Globus pallidus (tissue), 1 donor: ENCODE measurements at places on chromosomes 6 and 20.
A peak's percentile ranks its signal among the peaks of the same experiment; 100 is the strongest.

- no peak for DNase-seq
These were observed 10.3 kb downstream of the GFRA4 start for GRCh38 chr20:3652676-3653596.

- no peak for DNase-seq
These were observed 535 bp downstream of the NKAIN2 start for GRCh38 chr6:123804014-123804786.

DNA sequence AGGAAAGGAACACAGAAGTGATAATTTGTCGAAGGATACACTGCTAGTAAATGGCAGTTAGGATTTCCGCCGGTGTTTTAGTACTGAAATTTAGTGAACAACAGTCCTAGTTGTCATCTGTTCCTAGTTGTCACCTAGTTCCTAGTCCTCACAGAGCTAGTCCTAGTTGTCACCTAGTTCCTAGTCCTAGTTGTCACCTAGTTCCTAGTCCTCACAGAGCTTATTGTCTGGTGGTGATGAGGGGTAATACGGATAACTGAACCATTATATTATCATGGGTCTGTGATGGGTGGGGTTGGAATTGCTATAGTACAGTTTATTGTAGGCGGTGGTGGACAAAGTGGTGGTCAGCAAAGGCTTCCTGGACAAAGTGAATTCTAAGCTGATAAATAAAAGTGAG lies 1.8 kb downstream of the SNRNP48 start:
- no peak for DNase-seq

GRCh38 chr6:139655783-139656705 lies 281.6 kb upstream of the CITED2 start:
- no peak for DNase-seq

GRCh38 chr6:38169221-38169976 lies 349.9 kb downstream of the ZFAND3 start:
- DNase-seq: no peak

DNA sequence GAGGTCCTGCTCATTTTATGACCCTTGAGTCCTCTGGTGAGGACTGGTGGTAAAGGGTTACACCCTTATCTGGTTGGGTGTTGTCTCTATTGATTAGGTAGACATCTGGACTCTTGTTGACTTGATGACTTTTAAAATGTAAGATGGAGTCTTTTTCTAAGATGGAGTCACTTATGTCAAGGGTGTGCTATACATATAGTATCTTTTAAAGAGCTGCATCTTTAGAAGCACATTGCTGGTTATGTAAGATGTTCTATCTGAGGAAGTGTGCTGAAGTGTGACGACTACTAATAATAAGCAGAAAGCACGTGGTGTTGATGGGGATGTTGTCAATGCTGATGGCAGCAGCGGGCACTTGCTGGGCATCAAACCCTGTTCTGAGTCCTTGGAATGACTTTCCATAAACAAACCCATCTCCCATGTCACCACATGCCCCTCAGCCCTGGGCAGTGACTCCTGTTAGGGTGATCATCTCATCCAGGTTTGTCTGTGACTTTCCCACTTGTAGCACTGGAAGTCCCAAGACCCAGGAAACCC lies 229.6 kb downstream of the EYA2 start:
- DNase-seq: peak; percentile 2

DNA sequence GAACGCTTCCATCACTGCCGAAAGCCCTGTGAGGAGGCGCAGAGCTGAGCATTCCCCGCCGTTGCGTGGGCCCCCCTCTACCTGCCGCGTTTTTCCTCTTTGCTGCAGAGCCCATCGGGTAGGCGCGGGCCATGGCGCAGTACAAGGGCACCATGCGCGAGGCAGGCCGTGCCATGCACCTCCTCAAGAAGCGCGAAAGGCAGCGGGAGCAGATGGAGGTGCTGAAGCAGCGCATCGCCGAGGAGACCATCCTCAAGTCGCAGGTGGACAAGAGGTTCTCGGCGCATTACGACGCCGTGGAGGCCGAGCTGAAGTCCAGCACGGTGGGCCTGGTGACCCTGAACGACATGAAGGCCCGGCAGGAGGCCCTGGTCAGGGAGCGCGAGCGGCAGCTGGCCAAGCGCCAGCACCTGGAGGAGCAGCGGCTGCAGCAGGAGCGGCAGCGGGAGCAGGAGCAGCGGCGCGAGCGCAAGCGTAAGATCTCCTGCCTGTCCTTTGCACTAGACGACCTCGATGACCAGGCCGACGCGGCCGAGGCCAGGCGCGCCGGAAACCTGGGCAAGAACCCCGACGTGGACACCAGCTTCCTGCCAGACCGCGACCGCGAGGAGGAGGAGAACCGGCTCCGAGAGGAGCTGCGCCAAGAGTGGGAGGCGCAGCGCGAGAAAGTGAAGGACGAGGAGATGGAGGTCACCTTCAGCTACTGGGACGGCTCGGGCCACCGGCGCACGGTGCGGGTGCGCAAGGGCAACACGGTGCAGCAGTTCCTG lies 693 bp downstream of the FAM50B start:
- DNase-seq: no peak

DNA sequence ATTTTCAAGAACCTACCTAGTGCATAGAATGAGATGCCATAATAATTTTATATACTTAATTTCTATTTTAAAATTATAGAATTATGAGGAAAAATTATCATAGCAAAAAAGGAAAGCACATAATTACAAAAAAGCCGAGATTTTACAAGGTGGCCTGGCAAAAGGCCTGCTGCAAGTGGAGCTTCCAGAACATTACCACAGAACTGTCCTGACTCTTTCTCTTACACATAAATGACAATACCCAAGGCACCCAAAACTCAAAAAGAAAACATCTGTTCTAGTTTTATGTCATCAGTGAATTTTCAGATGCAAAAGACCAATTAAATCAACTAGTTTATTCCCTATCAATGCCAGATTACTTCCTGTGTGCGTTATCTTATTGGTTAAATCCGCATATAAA lies 74.2 kb downstream of the FILIP1 start:
- DNase-seq: no peak

- DNase-seq: no peak
These were observed 48.5 kb downstream of the STK4 start for GRCh38 chr20:45014671-45015415.

GRCh38 chr6:89941031-89941762 lies 46.9 kb downstream of the GJA10 start:
- peak; percentile 85 for DNase-seq

GRCh38 chr20:7094438-7094997 lies 327.0 kb downstream of the BMP2 start:
- peak; percentile 44 for DNase-seq

DNA sequence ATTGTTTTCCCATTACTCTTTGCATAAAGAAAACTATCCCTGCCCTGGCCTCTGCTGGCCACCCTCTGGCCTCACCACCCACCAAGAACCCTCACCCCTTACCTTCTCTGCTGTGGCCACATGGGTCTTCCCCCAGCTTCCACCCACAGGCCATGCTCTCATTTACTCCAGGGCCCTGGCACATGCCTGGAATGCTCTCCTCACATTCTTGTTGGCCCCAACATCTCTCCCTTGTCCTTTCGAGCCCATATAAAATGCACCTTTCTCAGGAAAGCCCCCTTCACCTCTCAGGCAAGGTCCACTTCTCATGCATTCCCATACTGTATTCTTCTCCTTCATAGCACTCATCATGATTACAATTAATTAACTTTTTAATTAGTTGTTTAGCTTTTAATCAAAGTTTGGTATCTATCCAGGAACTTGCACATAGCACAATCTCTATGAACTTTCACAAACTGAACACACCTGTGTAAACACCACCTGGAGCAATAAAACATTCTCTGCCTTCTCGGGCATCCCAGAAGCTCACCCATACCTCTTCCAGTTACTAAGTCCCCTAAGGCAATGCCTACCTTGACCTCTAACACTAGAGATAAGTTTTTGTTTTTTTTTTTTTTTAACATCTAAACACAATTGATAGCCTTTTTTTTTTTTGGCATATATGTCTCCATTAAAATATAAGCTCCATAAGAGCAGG lies 617.2 kb downstream of the PTPRT start:
- no peak for DNase-seq

GRCh38 chr20:39381595-39381994 lies 419.5 kb downstream of the DHX35 start:
- DNase-seq: no peak

DNA sequence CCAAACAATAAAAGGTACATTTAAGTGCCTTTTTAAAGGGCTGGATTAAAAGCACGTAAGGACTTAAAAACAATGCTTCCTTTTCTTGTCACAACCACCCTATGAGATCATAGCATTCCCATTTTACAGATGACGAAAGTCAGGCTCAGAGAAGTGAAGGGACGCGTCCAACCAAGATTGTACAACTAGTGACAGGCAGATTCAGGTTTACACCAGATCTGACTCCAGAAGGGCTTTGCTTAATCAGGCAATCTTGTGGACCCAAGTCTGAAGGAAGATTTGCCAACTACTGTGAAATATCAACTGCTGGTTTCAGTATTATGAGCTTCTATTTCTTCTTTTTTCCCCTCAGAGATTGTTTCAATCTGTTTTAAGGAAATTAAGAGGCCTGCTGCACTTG lies 877 bp downstream of the ENPP4 start:
- DNase-seq: peak; percentile 29

DNA sequence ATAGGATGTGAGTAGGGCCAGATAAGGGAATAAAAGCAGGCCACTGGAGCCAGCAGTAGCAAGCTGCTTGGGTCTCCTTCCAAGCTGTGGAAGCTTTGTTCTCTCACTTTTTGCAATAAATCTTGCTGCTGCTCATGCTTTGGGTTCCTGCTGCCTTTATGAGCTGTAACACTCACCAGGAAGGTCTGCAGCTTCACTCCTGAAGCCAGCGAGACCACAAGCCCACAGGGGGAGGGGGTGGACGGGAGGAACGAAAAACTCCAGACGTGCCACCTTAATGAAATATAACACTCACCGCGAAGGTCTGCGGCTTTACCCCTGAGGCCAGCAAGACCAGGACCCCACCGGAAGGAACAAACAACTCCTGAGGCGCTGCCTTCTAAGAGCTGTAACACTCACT lies 1324.4 kb upstream of the EYS start:
- DNase-seq: no peak

DNA sequence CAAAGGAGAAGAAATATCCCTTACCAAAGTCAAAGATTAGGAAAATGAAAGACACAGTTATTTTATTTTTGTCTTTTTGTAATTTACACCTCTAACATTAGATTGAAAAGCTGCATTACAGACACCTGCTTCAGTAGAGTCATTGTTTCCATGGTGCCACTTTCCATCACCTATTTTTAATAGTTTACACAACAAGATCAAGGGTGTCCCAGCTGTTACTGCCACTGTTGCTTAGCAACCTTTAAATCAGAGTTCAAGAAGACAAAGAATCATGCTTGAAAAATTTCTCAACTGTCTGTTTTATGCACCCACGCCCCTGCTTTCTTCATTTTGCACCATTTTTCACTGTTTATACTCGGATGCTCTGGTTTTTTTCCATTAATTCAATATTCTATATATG lies 668.2 kb upstream of the GJE1 start:
- DNase-seq: no peak

GRCh38 chr20:35490736-35491181 lies 35.4 kb downstream of the CEP250 start:
- no peak for DNase-seq

GRCh38 chr6:145733207-145733606 lies 2.1 kb downstream of the EPM2A start:
- DNase-seq: no peak

DNA sequence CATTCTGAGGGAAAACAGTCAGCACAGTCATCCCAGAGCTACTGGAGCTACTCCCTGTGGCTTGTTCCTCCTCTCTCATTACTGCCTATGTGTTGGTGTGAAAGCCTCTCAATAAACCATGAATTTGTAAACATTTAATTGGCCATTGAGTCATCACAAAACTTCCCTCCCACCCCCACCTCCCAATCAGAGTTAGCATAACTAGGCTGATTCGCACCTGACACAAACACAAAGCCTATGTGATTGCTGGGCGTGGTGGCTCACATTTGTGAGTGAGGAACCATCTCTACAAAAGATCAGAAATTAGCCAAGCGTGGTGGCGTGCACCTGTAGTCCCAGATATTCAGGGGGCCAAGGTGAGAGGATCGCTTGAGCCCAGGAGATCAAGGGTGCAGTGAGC lies 17.1 kb upstream of the SNTA1 start:
- no peak for DNase-seq

DNA sequence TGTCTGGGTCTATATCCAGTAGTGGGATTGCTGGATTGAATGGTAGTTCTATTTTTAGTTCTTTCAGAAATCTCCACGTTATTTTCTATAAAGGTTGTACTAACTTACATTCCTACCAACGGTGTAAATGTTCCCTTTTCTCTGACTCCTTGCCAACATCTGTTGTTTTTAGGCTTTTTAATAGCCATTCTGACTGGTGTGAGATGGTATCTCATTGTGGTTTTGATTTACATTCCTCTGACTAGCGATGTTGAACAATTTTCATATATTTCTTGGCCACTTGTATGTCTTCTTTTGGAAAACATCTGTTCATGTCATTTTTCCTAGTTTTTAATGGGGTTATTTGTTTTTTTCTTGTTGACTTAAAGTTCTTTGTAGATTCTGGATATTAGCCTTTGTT lies 99.3 kb downstream of the BMP2 start:
- DNase-seq: no peak

GRCh38 chr6:158854214-158855101 lies 35.3 kb upstream of the EZR start:
- DNase-seq: no peak

GRCh38 chr6:136548582-136549299 lies 1.5 kb downstream of the MAP7 start:
- DNase-seq: peak; percentile 49

DNA sequence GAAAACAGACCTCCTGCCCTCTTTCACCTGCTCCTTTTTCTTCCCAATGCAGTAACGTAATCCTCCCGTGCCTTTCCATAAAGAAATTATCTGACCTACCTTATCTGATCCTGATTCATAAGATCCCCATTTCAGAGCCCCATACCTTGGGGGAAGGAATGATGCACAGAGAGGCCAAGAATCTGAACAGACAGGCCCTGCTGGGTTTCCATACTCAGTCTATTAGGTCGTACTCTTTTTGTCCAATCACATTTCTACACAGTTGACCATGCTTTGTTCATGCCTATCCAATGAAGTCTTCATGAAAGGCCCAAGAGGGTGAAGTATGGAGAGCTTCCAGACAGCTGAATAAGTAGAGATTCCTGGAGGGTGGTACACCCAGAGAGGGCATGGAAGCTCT lies 25.3 kb downstream of the SRPK1 start:
- no peak for DNase-seq

DNA sequence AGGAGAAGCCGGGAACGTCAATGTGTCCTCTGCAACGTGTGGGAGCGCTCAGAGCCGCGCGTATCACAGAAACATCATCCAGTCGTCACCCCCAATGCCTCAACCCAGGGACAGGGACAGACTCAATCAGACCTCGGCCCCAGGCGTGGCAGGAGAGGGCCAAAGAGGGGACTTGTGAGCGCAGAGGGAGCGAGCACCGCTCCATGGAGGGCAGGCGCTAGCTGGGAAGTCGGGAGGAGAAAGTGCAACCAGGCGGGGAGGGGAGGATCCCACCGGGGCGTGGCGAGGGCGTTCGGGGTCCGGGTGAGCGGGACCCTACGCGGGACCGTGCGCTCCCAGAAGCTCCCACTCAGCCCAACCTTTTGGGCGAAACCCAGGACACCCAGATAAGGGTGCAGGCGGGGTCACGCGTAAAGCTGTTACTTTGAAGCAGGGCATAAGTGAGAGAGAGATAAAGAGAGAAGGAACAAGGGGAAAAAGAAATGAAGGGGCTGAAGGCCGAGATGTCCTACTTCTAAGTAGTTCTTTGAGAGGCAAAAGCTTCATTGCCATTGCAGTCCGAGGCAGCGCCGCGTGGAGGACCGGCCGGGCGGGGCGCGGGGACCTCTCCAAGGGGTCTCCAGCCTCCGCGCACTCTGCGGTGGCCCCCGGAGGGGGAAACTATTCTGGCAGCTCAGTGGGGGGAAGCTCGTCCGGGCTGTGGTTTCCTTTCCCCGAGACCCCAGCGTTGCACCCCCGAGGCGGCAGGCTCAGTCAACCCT lies 862 bp upstream of the SOBP start:
- DNase-seq: peak; percentile 51
